ENCODE measurements at places on chromosomes 7 and 10.

DNA sequence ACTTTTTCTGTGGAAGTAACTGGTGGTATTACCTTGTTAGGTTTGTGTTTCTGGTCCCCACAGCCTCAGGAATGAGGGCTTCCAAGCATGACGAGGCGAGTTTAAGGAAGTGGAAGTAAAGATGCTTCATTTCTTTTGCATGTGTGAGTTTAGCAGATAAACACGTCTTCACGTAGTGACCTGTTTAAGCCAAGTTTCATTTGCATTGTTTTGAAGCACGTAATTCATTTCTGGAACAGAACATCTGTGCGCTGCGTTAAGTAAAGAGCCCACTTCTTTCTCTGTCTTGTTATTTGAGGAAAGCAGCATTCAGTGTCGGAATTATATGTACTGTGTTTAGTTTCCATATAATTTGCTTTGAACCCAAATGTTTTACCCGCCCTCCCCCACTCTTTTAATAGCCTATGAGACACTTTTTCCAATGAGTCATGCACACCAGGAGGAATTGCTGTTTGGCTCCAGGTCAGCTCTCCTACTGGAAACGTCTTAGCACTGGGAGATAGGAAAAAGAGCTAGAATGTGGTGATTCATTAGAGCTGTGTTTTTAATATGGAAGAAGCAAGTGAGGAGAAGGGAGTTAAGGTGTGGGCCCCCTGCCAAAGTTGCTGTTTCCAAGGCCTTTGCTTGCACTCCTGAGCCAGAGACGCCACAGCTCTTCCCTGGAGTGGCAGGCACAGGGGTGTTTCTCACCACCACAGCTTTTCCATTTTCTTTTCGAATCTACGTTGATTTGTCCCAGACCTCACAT lies 36.7 kb downstream of the BTBD16 start:
- peak; percentile 95 for DNase-seq

DNA sequence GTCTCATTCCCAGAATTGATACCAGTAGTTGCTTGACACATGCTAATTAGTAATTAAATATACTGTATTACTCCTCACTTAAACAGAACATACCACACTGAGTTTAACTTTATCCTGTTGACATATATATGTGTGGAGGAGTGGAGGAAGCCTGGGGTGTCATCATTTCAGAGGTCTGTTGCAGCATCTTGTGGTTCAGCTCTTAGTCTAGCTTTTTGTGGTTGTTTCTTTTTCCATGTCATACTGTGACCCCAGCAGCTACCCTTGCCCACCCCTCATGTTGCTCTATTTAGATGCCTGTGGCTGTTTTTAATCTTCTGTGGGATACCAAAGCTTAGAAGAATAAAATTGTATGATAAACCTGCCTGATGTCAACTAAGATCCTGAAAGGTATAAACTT lies 875.4 kb downstream of the LRMDA start:
- DNase-seq = peak; percentile 52

DNA sequence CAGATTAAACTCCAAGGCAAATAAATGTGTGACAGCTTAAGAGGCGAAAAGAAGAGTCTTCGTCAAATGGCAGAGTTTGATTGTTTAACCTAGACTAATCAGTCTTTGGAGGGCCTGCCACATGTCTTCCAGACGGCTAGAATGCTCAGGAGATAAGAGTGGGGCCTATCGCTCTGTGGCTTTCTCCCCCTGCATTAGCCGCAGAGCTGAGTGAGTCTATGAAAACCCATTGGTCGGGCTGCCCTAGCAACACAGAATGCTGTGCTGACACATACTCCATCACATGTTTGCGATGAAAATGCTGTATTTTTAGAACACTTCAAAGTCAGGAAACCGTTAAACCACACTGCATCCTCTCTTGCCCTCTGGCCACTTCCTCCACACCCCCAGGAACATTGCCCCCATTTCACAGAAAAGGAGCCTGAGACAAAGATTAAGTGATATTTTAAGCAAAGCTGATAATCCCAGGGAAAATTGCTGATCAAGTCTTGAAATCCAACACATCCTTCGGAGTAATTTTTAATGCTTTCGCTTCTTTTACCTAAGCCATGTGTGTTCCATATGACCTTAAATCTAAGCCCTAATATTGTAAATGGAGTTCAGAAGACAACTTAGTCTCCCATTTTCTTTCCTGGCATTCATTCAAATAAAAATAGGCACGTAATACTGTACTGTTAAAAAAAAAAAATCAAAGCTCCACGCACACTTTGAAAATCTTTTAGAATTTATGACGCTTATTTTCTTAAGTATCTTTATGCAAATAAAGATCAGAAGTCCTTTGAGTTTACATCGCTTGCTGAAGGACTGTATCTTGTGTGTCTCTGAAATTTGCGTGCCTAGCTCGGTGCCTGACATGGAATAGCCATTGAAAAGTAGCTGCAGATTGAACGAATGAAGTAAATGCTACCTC lies 161.2 kb downstream of the CELF2 start:
- DNase-seq = peak; percentile 51

DNA sequence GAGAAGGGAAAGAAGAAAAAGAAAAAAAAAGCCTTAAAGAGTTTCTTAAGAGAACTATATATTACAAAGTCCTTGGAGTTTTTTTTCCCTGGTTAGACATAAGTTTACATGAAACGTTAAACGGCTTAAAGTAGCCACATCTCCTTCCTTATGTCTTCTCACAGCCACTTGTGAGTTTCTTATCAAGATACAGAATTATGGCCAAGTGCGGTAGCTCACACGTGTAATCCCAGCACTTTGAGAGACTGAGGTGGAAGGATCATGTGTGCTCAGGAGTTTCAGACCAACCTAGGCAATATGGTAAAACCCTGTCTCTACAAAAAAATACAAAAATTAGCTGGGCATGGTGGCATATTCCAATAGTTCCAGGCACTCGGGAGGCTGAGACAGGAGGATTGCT lies 54.3 kb downstream of the IKZF1 start:
- no peak for DNase-seq

DNA sequence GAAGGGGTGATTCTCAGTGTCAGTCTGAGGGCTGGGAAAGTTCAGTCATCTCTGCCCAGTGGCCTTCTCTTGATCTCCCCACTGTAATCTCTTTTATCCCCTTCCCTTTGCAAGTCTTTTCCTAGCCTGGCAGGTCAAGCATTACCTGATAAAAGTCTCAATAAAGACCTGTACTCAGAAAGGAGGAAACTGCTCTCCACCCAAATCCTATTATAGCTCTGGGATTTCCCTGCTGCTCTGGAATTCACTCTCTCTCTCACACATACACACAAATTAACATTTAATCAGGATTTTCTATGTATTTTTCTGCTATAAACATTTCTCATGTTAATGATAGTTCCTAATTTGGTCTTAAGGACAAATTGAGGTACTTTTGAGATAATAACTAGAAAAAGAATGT lies 46.5 kb downstream of the ABCA13 start:
- DNase-seq = no peak

- no peak for DNase-seq
Measured at GRCh38 chr7:72437610-72438009, 25.5 kb upstream of the CALN1 start.

- DNase-seq = peak; percentile 54
Measured at GRCh38 chr10:35934642-35934995, 292.5 kb upstream of the FZD8 start.

DNA sequence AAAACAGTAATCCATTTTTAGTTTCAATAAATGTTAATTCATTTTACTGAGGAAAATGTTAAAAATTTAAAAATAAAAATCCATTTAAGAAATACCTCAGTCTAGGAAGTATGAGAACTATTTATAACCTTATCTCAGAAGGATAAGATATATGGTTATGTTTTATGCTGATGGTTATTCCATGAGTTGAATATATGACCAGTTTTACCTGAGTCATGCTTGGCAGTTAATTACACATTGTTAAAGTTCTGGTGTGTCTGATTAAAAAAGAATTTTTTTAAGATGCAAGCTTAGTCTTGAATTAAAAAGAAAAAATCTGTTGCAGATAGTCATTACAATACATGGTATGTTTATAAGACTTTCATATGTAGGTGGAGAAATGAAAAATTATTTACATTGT lies 191.7 kb downstream of the ARL4A start:
- DNase-seq = no peak

DNA sequence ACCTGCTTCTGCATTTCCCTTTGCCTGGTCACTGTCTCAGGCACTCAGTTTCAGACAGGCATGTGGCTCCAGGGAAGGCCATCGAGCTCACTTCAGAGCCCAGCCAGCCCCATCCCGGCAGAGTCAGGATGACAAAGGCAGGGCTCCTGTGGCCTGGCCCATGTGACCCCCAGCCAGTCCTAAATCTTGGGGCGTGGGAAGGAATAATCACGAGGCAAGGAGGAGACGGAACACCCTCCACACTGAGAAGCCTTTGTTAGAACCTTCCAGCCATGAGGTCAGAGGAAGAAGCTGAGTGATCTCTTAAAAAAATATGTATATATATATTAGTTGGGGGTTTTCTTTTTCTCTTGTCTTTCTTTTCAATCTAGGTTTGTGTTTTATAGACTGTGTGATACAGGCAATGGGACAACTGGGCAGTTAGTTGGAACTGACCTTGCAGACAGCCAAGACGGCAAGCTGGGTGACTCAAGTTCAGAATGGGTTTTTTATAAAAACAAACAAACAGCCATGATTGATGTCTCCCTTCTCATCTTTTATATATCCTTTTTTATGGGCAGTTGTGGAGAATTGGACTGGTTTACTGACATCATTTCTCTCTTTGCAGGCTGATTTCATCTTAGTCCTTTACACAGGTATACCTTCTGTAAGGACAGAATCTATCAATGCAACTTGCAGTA lies 60.8 kb downstream of the CHN2 start:
- no peak for DNase-seq

GRCh38 chr7:64887756-64888508 lies 15.1 kb upstream of the ZNF273 start:
- DNase-seq = no peak

DNA sequence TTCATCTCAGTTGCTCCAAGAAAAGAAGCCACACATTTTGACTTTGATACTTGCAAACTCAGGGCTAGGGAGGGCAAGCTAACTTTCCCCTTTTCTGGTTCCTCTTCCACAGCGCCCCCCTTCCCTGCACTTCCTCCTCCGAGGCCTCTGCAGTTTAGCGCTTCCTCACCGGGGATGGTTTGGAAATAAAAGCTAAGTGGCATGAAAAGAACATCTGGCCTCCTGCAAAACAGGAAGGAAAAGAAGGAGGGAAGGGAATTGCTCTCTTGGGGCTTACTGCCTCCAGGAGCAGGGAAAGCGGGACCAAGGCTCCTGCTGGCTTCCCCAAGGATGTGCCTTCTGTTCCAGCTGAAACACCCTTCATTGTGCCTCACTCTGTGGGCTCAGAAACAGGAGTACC lies 42.3 kb downstream of the PRKCQ start:
- no peak for DNase-seq

DNA sequence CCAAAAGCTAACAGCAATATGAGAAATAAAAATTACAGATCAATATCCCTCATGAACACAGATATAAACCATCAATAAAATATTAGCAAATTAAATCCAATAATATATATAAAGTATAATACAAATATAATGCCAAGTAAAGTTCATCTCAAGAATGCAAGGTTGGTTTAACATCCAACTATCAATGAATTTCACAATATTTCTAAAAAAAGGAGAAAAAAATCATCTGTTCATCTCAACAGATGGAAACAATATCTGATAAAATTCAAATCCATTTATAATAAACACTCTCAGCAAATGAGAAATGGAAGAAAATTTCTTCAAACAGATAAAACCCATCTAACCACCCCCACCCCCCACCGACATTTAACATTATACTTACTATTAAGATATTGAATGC lies 86.9 kb downstream of the SIRT1 start:
- peak; percentile 14 for DNase-seq

- no peak for DNase-seq
Measured at GRCh38 chr10:6984971-6985370, 404.9 kb upstream of the PRKCQ start.

DNA sequence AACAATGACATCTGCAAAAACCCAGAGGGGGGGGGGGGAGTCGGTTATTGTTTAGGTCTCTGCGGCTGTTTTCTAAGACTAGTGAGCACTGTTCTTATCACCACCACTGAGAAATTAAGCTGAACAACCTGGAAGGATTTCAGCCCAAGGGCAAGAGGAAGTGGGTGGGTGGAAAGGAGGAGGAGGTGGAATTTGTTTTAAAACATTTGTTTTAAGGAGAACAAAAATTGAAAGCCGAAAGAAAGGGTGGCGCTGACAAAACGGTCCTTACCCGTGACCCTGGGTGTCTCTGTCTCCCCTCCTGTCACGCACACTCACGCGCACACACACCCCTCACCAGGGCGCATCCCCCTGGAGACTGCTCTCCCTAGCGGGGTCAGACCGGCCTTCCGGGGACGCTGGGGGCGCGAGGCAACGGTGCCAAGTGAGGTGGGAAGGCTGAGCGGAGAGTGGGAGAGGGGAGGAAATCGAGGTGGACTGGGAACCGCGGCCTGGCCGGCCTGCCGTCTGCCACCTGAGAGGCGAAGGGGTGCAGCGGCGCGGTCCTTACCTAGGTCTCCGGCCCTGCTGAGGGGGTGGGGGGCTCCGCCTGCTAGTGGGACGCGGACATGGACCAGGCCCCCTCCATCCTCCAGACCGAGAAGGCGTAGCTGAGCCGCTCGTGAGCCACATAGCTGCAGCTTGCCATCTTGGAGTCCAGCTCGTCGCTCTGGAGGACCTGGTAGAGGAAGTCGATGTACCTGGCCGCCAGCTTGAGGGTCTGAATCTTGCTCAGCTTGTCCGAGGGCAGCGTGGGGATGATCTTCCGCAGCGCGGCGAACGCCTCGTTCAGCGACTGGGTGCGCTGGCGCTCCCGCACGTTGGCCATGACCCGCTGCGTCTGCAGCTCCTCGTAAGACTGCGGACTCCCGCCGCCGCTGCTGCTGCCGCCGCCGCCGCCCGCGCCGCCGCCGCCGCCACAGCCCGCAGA lies 1.0 kb downstream of the TWIST1 start:
- peak; percentile 52 for DNase-seq

- no peak for DNase-seq
Measured at GRCh38 chr7:151632750-151633515, 113.2 kb upstream of the RHEB start.

- DNase-seq = no peak
Measured at GRCh38 chr10:69614130-69614529, 15.9 kb upstream of the FAM241B start.

DNA sequence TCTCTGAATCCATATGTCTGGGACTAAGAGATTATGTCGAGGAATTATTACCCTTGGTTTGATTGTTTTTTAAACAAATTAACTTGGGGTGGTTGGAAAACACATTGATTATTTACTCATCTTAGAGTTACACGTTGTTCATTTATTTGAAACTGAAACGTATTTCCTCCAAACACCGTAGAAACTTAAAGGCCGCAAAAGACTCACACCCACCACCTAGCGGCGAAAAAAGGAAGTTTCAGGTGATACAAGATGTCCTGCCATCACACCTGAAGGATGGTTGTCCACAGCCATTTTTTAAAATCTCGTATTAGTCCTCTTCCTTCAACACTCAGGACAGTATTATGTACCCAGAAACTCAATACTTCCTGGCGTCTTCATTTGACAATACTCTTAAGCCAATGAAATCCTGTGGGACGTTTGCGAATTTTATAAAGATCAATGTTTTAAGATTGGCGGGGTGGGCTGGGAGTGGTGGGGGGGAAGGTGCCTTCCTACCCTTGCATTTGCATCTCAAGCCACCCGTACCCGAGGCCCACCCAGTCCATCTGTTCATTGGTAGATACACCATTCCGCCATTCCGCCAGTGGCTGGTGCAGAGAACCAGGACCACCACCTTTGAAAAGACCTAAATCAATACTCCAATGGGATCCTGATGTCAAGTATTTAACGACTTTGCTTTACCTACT lies 1.4 kb upstream of the LCOR start:
- peak; percentile 57 for DNase-seq

- DNase-seq = peak; percentile 1
Measured at GRCh38 chr7:131943646-131944045, 387.2 kb upstream of the PODXL start.

Data from LHCN-M2 (cell line).